Mucosa of descending colon (tissue), 3 donors: ENCODE measurements at places on chromosomes 4 and X. TPM values are rescaled to one million over a fixed set of nuclear protein-coding genes. Genes with fewer than 3 reads are reported as not detected.

The UCP1 gene
- total RNA-seq, result not detected

The ASB9 gene
- 2.7 TPM for total RNA-seq

The CORIN gene
- 0.52 TPM for total RNA-seq

The CT55 gene
- total RNA-seq, result not detected

The TLR2 gene
- 2.0 TPM for total RNA-seq

The PPEF2 gene
- 0.43 TPM for total RNA-seq

The LGI2 gene
- 2.5 TPM for total RNA-seq

The CENPVL2 gene
- total RNA-seq, result not detected

The PDCL2 gene
- total RNA-seq, result not detected

The CLNK gene
- not detected for total RNA-seq

The PIN4 gene
- 11.3 TPM for total RNA-seq

The ASMT gene
- total RNA-seq, result not detected

The TRPC3 gene
- total RNA-seq, result 0.17 TPM

The RBPJ gene
- 50.4 TPM for total RNA-seq

The RNF128 gene
- total RNA-seq, result 25.5 TPM

The CT45A5 gene
- total RNA-seq, result not detected

The KLB gene
- 0.44 TPM for total RNA-seq

The PAGE2B gene
- not detected for total RNA-seq

The GLRB gene
- total RNA-seq, result 0.10 TPM

The ATP1B4 gene
- not detected for total RNA-seq

DNA sequence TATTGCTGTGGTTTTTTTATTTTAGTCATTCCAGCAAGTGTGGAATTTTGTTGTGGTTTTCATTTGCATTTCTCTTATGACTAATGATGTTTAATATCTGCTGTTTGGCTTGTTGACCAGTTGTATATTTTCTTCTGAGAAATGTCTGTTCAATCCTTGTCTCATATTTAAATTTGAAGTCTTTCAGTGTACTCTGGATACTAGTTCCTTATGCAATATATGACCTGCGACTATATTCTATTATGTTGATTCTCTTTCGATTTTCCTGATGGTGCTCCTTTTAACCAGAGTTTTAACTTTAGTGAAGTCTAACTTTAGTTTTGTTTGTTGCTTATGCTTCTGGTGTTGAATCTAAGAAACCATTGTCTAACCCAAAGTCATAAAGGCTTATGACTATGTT, 1528.0 kb downstream of the TECRL start:
- DNase-seq, result no peak

- no peak for DNase-seq
These were observed 53.6 kb downstream of the FHIP1A start for GRCh38 chr4:151462554-151462953.

- no peak for DNase-seq
These were observed 17.8 kb downstream of the CAMK2D start for GRCh38 chr4:113743690-113744089.

DNA sequence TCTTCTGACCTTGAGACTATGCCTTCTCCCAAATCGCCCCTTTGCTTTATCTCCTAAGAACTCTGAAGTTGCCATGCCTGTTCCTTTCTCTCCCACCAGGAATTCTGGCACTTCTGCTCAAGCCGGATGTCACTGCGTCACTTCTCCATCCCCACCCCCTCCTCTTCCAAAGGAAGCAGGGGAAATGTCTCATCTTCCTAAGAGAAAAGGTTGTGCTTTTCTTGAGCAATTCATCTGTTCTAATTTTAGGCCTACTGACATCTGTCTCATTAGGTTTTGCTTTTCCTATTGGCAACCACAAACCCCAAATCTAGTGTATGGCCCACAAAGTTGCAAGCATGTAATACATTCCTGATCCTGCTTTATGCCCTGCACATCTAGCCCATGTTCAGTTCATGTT, 163.1 kb upstream of the PLAC1 start:
- DNase-seq, result no peak

GRCh38 chr4:49000806-49001205, 14.7 kb downstream of the CWH43 start:
- DNase-seq, result no peak

DNA sequence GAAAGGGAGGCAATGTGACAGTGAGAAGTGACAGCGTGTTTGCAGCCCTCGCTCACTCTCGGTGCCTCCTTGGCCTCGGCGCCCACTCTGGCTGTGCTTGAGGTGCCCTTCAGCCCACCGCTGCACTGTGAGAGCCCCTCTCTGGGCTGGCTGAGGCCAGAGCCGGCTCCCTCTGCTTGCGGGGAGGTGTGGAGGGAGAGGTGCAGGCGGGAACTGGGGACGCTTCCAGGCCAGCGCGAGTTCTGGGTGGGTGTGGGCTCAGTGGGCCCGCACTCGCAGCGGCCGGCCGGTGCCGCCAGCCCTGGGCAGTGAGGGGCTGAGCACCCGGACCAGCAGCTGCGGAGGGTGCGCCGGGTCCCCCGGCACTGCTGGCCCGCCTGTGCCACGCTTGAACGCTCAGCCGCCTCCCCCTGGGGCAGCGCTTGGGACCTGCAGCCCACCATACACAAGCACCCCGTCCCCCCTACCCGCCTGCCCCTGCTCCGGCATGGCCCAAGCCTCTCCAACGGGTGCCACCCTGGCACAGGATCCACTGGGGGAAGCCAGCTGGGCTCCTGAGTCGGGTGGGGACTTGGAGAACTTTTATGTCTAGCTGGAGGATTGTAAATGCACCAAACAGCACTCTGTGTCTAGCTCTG, 1142.8 kb upstream of the INTU start:
- no peak for DNase-seq

GRCh38 chr4:2996415-2996814, 33.0 kb downstream of the GRK4 start:
- DNase-seq, result no peak

- no peak for DNase-seq
These were observed 9.2 kb downstream of the BOD1L1 start for GRCh38 chr4:13618212-13618806.

DNA sequence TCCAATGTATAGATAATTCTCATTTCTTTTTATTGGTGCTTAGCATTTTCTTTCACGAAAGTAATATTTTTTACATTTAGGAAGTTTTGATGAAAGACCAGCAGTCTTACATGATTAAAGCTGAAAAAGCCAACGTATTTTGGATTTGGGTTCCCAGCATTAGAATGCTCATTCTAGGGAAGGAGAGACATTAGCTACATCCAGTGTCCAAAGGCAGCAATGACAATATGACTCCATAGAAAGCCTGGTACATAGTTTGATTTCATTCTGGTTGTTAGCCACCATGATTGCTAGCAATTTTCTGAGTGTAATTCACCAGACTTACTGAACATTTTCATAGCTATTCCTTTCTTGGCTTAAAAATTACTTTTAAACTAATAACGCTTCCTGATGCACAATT, 1397.5 kb downstream of the PCDH7 start:
- DNase-seq, result no peak

- peak; percentile 51 for DNase-seq
These were observed 6.5 kb downstream of the ZFYVE28 start for GRCh38 chr4:2411786-2412510.

GRCh38 chr4:1078490-1078889, 34.9 kb downstream of the RNF212 start:
- DNase-seq, result no peak

DNA sequence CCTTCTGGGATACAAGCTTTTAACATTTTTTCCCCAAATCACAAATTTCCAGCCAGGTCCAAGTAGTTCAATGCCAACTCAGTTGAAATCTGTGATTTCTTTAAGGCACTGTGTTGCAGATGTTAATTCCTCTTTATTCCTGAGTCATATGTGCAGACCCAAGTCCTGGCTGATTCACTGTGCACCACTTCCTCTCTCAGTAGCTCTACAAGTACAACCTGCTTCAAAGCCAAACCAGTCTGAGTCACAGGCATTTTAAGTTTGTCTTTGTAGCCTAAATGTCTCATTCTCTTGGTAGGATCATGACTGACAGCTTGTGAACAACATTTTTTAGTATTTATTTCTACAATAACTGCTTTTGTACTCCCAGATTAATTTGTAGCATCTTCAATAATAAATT, 165.6 kb upstream of the S100G start:
- no peak for DNase-seq

GRCh38 chr4:8834681-8835220, 36.9 kb downstream of the HMX1 start:
- no peak for DNase-seq

DNA sequence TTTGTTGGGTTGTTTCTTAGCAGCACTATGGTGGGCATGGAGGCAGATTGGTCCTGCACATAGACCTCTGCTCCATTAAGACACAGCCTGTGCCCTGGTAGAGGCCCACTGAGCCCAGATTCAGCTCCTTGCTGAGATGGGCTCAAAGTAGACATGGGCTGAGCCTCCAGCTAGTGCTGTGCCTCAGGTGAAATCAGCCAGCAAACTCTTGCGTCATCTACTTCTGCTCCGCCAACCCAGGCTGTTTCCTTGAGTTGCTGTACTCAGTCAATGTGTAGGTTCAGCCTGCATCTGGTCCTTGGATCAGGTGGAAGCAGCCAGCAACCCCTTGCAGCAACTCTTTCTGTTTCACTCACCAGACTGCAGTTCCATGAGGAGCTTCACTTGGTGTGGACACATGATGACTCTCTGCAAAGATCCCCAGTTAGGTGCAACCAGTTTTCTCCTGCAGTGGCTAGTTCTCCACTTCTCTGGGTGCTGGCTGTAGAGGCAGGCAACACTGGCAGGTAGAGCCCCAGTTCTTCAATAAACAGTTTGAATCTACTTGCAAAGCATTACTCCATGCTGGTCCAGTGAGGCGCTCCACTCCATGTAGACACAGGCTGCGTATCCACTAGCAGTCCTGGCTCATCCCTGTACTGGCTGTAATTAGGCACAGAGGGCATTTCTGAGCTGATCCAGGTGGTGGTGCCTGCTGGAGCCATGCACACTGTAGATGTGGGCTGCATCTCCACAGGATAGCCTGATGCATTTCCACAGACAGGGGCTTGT, 199.0 kb upstream of the MAMLD1 start:
- no peak for DNase-seq

DNA sequence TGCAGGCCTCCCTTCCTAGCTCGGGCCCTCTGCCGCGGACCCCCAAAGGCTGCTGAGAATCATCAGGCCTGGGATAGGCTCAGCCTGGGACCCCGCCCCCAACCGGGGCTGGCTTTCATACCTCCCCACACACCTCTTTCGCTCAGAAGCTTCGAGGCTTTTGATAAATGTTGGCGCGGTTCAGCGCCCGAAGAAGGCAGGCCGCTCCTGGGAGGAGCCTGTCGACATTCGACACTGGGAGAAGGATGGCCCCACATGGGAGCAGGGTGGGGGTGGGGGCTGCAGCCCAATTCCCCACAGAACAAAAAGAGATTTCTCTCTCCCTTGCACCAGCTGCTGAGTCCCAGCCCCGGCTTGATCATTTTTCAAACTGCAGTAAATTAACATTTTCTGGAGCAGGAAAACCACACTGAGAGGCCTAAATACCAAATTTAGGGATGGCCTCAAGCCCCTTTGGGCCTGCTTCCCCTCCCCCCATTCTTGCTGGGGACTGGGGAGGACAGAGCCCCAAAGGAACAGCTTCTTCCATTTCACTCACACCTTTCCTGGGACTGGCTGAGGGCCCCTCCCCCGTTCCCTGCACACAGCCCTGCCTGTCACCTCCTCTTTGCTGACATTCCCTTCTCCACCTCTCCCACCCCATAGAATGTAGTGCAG, 112.9 kb upstream of the PJA1 start:
- DNase-seq, result no peak

DNA sequence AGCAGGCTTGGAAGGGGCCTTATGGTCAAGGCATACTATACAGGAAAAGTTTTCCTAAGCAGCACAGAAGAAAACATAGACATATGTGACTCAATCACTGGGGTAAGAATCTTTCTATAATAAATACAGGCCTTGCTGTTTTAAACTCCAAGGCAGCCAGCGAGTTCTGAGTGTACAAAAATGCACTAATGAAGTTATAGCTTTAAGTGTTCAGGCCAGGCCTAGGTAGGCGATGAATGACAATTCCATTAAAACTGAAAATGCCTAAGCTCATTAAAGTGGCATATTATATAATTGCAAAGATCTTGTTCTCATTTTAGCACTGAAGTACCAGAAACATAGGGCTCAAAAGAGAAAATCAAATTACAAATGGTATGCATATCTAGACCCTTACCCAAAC, 716.4 kb upstream of the HS3ST1 start:
- no peak for DNase-seq

DNA sequence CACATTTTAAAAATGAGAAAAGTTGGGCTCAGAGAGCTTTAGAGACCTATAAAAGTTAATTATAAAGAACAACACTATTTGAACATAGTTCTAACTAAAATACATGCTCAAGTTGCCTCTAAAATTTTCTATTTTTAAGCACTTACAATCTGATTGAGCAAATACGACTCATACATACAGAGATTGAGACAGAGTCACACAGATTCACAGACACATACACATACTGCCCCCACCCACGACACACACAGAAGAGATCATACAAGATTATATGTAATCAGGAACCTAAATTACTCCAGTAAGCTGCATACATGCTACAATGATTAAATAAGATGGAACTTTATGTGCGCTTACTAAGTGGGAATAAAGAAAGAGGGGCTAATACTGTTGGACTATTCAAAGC, 2.7 kb upstream of the ASB5 start:
- no peak for DNase-seq

- no peak for DNase-seq
These were observed 134.9 kb downstream of the C4orf33 start for GRCh38 chr4:129230846-129231245.

DNA sequence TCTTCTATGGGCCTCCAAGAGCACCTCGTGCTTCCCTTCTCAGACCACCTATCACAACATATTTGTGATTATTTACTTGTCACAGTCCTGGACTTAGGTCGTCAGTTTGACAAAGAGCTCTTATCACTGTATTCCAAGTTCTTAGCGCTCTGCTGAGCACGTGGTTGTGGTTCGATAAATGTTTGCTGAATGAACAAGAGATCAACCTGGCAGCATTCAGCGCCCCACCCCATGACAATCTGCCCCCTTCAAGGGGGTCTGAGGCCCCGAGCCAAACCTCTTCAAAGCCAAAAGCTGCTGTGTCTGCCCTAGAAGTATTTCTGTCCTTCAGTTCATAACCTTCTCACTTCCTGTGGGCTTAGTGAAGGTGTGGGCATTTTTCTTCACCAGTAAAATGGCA, 15.0 kb downstream of the RPS4X start:
- DNase-seq, result no peak

GRCh38 chrX:20060961-20061748, 55.6 kb downstream of the MAP7D2 start:
- no peak for DNase-seq

DNA sequence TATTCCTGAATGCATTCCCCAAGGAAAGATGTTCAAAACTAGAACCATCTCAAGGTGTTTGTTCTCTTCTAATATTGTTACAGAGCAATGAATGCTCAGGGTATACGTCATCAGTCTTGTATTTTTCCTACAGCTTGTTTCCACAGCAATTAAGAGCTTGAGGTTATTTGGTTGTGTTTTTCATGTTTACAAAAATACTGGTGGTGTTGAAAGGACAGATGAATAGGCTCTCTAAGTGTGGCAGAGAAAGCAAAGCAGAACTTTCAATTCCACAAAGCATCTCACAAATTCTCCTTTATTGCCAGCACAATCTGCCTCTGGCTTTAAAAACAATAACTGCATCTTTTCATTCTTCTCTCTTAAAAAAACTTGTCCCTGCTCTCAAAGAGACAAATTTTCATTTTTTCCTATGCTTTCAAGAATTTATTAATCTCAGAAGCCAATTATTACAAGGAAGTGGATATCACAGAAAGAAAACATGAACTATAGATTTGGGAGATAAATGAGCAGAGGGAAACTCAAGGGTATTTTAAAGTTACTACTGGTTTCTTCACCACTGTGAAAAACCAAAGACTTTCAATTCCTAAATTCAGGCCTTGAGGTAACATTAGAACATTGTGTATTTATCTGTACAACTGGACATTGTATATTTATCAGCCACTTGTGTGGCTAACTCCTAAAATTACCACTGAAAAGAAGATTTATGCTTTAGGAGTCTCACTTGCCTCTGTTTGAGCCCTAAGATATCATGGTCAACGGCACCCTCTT, 49.2 kb downstream of the DDX53 start:
- no peak for DNase-seq
